Inflammatory macrophage (primary cell): ENCODE measurements at places on chromosomes 2 and 18.

DNA sequence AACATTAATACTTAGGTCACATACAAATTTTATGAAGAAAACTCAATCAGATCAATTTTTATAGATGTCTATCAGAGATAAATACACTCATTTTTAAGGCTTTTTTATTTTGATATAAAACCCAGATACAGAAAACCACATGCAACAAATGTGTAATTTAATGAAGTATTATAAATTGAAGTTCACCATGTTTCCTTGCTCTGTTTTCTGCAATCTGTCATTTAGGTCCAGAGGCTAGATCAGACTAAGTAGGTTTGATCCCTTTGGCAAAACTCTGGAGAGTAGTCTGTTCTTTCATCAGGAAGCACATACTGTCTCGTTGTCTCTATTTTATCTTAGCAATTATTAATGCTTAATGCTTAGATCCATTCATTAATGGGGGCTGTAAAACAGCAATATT is 841.6 kb downstream of the MBD2 start:
- DNase-seq = no peak

DNA sequence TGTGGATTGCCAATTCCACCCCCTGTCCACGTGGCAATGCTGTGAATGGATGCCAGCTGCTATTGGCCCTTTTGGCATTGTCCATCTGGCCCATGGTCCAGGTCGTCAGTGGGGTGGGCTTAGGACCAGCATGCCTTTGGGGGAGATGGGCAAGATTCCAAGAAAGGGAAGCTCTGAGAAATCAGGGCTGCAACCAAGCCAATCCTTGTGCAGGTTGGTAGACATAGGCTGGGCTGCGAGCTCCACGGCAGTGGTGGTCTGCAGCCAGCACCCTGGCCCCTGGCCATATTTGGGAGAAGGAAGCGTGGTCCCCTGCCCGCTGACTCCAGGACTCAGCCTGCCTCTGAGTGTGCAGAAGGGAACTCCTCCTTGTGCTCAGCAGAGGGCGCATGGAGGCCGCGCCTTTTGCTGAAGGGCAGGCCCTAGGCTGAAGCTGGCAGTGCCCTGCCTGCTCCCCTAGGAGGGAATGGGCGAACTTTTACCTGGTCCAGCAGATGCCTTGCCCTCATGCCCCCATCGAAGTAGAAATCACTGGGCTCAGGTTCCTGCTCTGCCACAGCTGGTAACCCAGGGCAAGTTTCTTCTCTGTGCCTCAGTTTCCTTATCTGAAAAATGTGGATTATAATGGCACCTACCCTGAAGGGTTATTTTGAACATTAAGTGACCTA is 5.4 kb downstream of the SPR start:
- DNase-seq = peak; percentile 78

- no peak for DNase-seq
Observed at GRCh38 chr18:26312199-26312598, 86.0 kb downstream of the TAF4B start.

GRCh38 chr2:24439280-24439970 is 51.6 kb upstream of the NCOA1 start:
- no peak for DNase-seq

DNA sequence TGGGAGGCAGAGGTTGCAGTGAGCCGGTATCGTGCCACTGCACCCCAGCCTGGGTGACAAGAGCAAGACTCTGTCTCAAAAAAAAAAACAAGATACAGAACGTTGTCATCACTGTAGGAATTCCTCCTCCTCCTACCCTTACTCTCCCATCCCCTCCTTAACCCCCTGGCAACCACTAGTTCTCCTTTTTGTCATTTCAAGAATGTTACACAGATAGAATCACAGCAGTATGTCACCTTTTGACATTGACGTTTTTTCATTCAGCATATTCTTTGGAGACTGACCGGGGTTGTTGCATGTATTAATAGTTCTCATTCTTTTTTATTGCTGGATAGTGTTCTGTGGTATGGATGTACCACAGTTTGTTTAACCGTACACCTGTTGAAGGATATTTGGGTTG is 32.4 kb downstream of the TTLL4 start:
- peak; percentile 70 for DNase-seq

DNA sequence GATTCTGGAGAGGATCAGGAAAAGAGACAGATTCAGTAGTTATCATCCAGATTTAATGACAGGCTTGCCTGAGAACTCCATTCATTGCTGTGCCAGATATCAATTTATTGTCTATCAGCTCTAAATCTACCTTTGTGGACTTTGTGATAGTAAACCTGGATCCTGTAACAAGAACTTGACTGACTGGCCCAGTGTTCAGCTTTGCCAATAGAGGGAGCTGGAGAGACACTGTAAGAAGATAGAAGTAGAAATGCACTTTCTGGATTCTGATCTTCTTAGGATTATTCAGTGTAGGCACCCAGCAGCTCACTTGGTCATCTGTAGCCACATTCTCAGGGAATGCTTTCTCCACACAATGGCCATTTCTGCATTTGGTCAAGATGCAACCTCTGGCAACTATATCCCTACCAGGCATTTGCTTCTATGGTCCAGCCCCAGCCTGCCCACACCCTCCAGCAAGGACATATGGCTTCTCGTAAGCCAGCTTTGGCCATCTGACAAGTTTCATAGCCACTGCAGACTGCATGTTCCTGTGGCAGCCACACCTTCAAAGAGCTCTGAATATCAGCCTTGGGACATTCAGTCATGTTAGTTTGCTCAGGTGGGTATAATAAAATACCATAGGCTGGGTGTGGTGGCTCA is 6.1 kb upstream of the SERPINB8 start:
- peak; percentile 68 for DNase-seq
